SK-N-DZ (cell line): ENCODE measurements at places on chromosomes 1 and 21.
A peak's percentile ranks its signal among the peaks of the same experiment; 100 is the strongest.

DNA sequence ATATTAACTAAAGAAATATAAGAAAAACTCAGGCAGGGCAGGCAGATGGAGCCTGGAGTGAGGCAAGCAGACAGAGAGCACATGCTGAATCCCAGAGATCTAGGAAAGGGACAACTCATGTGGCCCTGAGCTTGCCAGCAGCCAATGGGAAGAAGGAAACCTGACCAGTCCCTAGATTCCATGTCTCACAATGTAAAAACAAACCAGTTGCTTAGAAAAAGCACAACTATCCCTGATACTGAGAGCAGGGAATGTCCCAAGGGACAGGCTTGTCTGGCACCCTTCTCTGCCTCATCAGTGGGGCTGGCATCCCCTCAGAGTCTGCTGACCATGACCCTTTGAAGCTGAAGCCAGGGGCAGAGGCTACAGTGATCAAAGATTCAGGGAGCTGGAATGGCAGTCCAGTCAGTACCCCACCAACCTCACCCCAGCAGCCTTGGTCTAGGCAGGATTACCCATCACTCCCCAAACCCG is 27.8 kb downstream of the HSPG2 start:
- no peak for DNase-seq

- DNase-seq: no peak
Measured at GRCh38 chr1:211420389-211420788, 71.6 kb downstream of the RD3 start.

GRCh38 chr1:166164995-166165660 is 1.7 kb downstream of the FAM78B start:
- DNase-seq: peak; percentile 54

DNA sequence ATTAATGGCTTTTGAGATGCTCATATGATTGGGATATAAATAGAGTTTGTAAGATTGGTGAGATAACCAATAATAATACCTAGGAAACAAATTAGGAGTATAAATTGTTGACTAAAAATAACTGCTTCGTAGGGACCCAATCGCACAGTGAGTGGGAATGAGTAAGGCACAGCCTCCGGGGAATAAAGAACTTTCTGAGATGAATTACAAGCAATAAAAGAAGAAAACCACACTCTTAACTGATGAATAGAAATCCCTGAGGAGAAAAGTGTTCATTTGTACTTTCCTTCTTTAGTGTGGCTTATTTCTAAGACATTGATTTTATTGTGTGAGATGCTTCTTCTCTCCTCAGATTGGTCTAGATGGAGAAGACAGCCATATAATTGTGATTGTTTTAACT is 443.4 kb upstream of the PRMT6 start:
- no peak for DNase-seq

DNA sequence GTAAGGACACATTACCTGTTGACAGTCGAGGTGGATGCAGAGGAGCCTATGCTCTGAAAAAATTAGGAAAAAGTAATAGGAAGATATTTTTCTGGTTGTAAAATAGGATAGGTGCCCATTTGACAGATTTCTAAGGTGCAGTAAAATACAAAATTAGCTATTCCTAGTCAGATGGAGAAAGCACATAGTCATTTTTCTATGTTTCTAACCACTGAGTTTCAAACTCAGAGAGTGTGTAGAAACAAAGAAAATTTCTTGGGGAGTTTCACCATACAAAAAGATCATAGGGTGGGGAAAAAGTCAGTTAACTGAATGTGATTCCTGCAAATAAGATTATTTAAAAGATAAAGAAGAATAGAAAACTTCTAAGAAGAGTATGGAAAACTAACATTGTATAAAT is 666.9 kb downstream of the KCNT2 start:
- DNase-seq: no peak

- DNase-seq: no peak
Measured at GRCh38 chr1:150121236-150121862, 28.4 kb upstream of the PLEKHO1 start.

DNA sequence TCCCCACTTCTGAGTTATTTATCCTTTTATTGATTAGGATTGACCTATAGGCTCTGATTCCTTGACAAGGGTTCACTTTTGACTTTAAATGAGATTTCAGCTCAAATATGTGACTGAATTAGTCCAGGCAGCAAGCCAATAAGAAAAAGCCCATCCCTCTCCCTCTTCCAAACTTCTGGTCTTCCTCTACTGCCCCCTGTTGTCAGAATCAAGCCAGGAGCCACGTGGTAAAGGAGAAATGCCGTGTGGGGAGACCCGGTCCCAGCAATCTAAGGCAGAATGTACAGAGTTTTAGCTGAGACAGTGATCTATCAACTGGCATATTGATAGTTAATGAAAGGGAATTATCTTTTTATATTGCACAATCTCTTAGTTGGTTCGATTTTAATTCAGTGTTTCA is 5.2 kb downstream of the ADAMTS5 start:
- DNase-seq: no peak

DNA sequence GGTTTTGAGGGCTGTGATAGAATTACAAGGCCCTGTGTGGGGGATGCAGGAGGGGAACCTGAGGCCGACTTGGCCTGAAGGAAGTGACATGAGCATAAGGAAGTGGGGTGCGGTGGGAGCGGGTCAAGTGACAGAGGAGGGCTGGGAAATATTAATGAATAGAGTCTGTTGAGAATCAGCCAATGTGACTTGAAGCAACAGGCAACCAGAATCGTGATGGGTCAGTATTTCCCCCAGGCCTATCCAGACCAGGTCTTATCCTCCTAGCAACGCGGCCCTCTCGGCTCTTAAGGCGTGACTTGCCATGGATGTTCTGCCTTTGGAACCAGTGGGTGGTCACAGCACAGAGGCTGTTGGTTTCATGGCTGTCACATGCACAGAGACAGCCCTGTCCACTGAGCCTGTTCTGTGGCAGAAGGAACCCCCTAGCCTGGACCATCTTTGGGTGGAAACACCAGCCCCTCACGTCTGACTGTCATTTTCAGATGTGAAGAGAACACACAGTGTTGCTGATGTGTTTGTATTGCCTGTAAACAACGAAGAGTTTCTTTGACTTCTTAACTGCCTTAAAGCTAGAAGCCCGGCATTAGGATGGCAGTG is 468.8 kb downstream of the CAMTA1 start:
- no peak for DNase-seq

GRCh38 chr21:28112511-28112910 is 880.2 kb downstream of the LTN1 start:
- DNase-seq: no peak
